ENCODE measurements at places on chromosomes 4 and X. TPM values are rescaled to one million over a fixed set of nuclear protein-coding genes. Genes with fewer than 3 reads are reported as not detected.

DNA sequence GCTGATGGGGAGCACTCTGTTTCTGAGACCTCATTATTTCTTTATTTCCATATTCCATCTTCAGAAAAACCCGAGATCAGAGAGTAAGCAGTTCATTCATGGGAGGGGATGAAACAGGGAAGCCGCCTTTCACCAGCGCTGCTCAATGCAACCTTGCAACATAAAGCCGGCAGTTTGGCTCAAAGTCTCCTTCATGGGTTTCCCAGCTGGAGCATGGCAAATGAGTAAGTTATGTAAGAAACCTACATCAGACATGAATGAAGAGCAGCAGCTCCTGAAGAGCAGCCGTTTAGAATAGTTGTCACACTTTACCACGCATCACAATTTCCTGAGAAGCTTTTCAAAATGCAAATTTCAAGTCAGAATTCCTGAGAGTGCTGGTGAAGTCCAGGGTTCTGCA is 578.8 kb downstream of the FSTL5 start:
- DNase-seq: no peak

GRCh38 chr4:7500404-7500803 is 65.7 kb upstream of the PSAPL1 start:
- DNase-seq: no peak

The TRMT10A gene
- total RNA-seq: 9.1 TPM

- no peak for DNase-seq
Observed at GRCh38 chrX:107851215-107851614, 25.5 kb downstream of the MID2 start.

DNA sequence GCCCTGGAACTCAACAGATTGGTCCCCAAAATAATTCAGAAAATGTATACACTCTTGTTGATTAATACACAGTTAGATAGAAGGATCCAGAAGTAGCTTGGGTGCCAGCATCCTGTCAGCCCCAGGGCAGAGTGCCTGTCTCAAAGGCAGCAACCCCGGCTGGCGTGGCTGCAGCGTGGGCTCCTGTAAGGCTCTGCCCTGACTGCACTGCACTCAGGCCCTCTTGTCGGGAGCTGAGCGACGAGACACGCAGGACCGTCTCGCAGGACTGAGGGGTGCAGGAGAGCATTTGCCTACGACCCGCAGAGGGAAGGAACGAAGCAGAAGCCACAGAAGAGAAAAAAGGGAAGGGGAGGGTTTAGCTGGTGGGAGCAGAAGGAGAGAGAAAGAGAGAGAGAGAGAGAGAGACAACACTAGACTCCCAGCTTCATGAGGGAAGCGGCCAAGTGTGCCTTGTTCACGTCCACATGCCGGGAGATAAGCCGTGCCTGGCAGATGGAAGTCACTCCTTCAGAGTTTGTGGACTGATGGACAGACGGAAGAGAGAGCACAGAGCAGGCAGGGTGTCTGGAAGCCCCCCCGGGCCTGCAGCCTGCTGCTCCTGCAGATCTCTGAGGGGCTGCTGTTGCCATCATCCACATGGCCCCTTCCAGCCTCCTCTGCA is 38.7 kb upstream of the HELT start:
- DNase-seq: no peak

DNA sequence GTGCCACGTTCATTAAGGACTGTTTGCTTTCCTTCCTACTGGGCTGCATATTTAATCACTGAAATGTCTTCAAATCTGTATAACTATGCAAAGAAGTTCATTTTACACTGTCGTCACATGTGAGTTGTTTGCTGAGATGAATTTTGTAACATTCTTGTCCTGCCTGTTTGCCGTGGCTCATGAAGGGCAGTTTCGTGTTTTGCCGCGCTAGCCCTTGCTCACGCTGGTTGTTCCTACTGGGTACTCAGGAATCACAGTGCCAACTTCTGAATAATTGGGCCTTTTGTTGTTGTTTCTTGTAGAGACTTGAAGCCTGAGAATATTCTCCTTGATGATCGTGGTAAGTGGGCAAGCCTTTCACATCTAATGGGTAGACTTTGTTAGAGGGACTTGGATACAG is 52.2 kb downstream of the HTT-AS start:
- no peak for DNase-seq

GRCh38 chr4:138611017-138611416 is 368.9 kb upstream of the SLC7A11 start:
- DNase-seq: no peak

The DBET gene
- total RNA-seq: not detected

- no peak for DNase-seq
Observed at GRCh38 chr4:186150926-186151325, 40.4 kb upstream of the CYP4V2 start.

GRCh38 chrX:125094901-125095300 is 224.8 kb upstream of the TEX13C start:
- no peak for DNase-seq

DNA sequence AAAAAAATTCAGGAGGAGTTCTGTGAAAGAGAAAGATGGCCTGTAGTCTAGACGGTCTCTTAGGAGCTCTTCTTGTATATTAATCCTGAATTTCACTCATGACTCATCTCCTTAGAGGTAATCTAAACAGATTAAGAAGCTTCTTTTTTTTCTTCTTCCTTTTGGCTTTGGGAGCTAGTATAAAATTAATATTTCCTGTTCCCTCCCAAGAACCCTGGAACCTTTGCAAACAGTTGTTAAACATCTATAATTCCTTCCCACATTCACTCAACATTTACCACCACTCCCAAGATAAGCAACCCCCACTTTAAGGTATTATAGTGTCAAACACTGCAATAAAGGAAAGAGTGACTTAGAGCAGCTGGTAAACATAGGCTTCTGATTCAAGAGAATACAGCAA is 146.4 kb upstream of the EDNRA start:
- no peak for DNase-seq

- DNase-seq: peak; percentile 27
Observed at GRCh38 chr4:82248903-82249632, 124.7 kb downstream of the HNRNPD start.

The CT55 gene
- total RNA-seq: 0.10 TPM

DNA sequence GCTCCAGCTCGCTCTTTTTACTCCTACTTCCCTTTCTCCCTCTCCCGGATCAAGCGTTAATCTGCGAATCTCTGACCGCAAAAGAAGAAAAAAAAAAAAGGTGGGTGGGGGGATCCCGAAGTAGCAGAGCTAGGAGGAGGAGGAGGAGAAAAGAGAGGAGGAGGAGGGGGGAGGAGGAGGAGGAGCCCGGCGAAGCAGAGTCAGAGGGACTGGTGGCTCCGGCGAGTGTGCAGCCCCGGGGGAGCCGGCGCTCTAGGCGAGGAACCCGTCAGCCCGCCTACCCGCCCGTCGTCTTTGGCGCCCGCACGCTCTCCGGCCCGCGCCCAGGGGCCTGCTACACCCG is at the start of gene NHSL2:
Gene NHSL2 (plus strand): TSS at position 203 of the 343 bp plus-strand sequence.
- DNase-seq: no peak

The GK gene
- 14.5 TPM for total RNA-seq

DNA sequence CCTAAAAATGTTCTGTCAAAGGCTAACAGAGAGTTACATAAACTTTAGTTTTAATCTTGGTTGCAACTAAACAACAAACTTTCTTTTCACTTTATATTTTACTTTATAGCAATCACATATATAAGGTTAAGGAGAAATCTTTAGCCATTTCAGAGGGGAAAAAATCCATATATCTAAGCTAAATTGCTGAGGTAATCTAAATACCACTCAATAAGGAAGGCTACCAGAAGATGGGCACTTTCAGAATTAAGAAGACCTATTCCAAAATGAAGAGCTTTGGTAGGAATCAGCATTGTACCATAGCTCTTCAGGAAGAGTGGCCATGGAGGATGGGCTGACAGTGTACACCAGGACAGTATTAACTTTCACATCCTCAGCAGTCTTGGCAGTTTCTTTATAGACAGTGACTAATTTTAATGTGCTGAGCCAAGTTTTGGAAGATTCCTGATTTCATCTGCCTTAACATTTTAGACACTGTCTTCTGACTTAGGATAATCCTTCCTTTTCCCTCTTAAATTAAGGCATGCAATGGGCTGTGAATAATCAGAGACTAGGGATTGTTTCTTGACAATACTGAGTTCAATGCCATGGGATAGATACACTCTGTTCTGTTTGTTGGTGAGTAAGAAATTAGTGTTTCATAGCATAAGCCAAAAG is 7.1 kb downstream of the FAT4 start:
- DNase-seq: no peak

DNA sequence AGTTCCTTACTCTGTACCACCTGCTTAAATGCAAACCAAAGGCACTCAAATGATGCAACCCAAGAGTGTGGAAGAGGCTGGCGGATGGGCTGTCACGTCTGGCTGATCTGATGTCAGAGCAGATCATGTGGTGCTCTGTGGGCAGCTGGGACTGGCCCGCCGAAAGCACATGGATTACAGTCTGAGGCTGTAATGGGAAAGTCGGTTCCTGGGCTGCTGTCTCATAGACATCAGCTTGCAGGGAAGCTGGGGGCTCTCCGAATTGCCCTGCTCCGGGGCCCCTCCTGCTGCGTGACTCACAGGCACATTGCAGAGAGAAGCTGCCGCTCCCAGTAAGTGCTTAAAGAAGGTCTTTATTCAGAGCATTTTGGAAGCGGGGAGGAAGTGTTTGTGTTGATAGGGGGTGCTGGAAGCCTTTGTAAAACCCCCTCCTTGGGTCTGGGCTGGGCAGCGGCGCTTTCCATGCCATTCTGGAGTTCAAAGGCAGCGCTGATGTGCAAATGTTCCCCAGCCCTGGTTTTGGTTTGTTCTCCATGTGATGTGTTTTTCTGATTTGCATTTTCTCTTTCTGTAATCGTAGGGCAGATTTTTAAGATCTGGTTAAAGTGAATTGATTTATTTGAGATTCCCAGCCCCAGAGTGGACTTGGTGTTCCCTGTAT is 181.1 kb downstream of the LARP7 start:
- peak; percentile 70 for DNase-seq

GRCh38 chr4:113026556-113026955 is 22.9 kb upstream of the ANK2 start:
- no peak for DNase-seq

DNA sequence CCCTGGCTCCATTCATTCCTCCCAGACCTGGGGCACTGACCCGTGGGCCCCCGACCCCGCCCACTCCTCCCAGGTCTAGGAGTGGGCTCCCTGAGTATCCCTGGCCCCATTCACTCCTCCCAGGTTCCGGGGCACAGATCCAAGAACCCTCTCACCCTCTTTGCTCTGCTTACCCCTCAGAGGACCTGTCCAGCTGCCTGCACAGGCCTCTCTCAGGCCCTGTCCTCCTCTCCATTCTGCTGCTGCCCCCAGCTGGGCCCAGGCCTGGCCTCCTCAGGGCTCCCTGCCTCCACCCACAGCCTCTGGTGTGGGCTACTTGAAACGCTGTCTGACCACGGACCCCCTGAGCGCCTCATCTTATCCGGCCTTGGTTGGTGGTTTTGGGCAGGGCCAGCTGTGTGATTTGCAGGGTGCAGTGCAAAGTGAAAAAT is 217.7 kb upstream of the PSAPL1 start:
- DNase-seq: no peak

GRCh38 chr4:6426571-6427438 is 45.6 kb downstream of the PPP2R2C start:
- no peak for DNase-seq

The NPNT gene
- 26.1 TPM for total RNA-seq

GRCh38 chrX:14497184-14497666 is 32.1 kb upstream of the GLRA2 start:
- DNase-seq: no peak

GRCh38 chr4:4268776-4269175 is 20.8 kb upstream of the TMEM128 start:
- DNase-seq: no peak

DNA sequence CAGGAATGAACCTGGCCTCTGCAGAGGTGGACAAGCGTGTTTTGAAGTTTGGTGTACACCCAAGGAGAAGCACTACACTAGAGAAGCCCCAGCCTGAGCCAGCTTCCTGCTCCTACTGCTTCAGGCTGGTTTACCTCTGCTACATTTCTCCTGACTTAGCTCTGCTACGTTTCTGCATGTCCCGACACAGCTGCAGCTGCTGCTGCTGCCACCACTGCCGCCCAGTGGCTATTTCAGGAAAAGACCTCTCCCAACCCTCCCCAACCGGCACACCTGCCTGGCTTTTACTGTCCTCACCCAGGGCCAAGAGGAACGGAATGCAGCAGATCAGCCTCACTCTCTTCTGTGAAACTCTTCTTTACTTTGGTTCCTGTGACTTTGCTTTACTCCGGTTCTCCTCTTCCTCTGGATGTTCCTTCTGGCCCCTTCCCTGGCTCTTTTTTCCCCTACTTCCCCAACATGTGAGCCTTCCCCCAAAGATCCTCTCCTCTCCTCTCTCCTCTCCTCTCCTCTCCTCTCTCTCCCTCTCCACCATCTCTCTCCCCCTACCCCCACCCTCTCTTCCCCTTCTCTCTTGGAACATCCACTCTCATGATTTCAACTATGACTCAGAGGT is 3.1 kb upstream of the P2RY4 start:
- DNase-seq: peak; percentile 5

GRCh38 chr4:25180524-25181131 is 20.4 kb upstream of the SEPSECS start:
- no peak for DNase-seq

- no peak for DNase-seq
Observed at GRCh38 chr4:135804785-135805184, 1603.2 kb upstream of the PABPC4L start.

DNA sequence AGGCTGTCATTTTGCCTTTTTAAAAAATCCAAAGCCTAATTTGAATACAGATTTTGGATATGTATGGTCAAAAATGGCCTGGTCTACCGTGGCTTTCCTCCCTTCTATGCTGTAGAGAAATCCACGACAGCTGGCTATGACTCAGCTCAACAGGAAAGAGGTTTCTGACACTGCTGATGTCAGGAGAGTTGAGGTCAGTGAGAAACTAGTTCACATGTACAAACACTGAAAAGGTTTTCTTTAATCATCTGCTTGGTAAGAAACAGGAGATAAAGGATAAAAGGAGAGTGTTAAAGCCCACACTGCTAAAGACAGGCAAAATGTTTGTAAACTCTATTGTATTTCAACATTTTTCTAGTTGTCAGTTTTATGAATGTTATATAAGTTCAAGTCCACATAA is 113.9 kb downstream of the NYX start:
- DNase-seq: no peak

Measured in spinal cord (tissue), 10 donors.